Stimulated activated CD8-positive, alpha-beta memory T cell treated with anti-CD3 and anti-CD28 coated beads, Interleukin-4, amount 100 ng/mL, for 4 hours (primary cell): ENCODE measurements at places on chromosomes 11 and 22.

GRCh38 chr11:8231979-8232378 lies 31.7 kb downstream of the LMO1 start:
- DNase-seq = no peak

DNA sequence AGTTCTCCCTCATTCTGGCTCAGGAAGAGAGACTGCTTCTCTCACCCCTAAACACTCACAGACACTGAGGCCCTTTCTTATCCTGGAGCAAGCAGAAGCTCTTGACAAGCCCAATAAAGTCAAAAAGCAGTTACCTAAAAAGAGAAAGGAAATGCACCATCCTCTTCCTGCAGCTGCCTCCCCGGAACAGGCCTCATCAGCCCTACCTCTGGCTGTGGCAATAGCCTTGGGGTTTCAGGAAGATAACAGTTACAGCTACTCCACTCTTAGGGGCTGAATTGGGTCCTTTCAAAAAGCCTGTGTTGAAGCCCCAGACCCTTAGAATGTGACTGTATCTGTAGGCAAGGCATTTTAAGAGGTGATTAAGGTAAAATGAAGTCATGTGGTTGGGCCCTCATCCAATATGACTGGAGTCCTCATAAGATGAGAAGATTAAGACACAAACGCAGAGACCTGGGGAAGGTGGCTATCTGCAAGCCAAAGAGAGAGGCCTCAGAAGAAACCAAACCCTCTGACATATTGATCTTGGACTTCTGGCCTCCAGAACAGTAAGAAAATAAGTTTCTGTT lies 3.5 kb upstream of the LGALS12 start:
- DNase-seq = no peak

- DNase-seq = no peak
Measured at GRCh38 chr11:95392644-95393043, 161.6 kb upstream of the SESN3 start.

DNA sequence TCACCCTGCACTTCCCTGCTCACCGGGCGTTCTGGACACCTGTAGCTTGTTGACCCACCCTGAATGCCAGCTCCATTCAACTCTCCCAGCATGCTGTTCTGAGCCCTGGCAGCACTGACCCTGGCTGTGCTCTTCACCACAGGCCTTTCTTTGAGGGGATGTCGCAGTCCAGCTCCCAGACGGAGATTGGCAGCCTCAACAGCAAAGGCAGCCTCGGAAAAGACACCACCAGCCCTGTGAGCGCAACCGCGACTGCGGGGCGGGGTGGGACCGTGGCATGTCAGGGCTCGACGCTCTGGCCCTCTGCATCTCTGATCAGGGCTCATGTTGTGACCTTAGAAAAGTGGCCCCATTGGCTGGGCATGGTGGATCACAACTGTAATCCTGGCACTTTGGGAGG lies 47.4 kb upstream of the RAB1B start:
- no peak for DNase-seq

GRCh38 chr11:117752721-117753237 lies 44.2 kb downstream of the DSCAML1 start:
- no peak for DNase-seq

DNA sequence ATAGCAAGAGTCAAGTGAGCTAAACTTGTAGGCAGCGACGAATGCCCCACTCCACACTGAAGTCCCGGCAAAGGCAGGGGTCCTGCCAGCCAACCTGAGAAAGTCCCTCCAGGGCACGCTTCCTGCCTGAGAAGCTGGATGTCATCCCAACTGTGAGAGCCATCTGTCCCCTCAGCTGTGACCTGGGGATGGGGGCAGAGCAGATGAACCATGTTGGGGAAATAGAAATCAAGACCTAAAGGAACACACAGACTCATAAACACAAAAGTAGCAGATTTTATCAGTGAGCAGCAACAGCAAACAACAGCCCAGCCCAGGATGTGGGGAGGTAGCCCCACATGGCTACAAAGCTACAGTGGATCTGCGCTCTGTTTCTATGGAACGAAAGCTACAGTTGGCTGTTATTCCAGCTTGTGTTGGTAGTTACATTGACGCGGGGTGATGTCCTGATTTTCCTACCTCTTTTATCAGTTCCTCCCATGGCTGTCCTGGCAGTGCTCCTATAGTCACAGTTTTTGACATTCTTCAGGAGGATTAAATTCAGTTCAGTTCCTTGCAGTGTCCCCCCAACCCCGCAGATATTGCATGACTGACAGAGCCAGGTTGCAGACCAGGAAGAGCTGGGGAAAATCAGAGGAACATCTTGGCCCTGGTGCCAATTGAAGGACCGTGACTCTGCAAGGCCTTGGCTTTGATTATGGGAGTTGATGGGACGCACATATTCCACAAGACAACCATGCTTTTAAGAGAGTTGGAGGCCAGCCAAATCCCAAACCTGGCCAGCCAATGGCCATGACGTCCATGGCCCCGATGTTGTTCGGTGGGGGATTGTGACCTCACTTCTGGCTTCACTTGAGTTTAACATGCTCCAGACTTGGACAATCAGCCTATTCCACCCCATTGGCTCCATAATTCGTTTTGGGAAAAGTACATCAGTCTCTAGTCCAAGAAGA lies 14.6 kb downstream of the MRGPRD start:
- DNase-seq = no peak

DNA sequence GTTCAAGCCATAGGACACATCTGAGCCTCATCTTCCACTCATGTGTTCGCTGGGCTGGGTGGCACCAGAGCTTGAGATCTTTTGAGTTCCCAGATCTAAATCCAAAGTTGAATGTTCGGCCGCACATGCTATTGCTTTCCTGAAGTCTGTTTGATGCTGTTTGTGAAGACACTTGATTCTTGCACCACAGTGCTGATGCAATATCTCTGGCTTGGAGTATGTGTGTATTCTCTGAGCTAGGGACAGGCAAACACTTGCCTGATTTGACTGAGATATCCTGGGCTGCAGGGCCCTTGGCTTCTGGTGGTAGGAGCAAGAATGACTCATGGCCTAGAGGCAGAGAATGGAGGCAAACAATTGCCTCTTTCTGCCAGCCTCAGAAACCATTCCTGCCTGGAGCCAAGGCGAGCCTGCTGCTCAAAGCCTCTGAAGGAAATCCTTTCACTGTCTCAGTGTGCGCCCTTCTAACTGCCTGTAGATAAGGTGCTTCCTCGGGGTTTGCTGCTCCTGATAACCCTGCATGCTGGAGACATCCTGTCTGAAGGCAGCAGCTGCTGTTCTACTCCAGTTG lies 73.0 kb downstream of the CYB5R2 start:
- no peak for DNase-seq

DNA sequence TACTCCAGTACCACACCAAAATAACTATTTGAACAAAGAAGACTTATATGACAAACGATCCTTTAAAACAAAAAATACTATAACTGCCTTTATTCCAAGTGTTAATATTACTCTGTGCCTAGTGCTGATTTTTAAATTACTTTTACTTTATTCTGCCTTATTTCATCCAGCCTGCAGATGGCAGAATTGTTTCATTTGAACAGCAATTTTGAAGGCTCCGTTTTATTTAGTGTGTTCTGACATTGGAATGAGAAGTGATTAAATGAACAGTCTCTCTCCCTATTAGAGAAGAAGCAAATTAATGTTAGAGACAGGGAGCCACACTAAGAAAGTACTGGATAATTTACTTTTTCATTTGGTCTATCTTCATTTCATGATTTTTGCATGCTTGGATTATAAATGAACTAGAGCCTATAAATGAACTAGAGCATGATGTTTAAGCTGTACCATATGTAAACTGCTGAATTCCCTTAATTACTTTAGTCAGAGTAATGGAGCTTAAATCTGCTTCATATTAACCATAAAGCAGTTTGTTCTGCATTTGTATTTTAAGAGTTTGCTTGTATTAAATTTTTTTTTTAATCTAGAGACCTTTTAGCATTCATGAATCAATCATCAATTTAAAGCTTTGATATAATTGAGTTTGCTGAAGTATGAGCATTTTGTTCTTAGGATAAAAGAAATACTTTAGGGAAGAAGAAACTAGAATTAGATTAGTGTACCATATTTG lies 9.8 kb downstream of the PDHX start:
- no peak for DNase-seq

DNA sequence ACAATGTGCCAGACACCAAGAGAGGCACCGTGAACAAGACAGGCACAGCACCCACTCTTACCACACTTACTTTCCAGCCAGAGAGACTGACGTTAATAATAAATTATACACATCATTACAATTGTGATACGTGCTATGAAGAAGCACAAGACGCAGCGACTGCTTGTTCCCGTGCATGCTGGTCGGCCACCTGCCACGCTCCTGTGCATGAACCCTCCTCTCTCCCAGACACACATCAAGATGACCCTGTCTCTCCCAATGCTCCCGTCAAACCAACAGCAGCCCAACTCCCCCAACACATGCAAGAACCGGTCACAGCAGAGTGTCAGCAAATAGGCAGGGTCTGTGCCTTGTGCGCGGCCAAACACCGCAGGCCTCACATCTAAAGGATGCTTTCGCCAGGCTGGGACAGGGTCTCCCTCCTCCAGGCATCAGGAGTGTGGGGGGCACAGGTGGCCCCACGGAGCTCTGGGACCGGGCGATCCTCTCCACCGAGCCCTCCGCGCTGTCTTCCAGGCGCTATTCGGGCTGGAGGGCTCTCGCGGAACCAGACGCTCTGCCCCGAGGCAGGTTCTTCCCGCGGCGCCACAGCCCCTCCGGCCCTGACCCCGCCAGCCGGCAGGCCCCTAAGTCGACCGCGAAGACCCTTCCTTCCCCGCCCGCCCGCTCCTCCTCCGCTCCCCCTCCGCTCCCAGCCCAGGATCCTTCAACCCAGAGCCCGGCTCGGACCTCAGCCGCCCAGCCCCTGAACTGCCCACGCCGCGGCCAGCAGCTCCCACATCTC lies 533 bp downstream of the SERGEF start:
- DNase-seq = no peak

GRCh38 chr22:38570779-38571364 lies 889 bp upstream of the DMC1 start:
- no peak for DNase-seq

DNA sequence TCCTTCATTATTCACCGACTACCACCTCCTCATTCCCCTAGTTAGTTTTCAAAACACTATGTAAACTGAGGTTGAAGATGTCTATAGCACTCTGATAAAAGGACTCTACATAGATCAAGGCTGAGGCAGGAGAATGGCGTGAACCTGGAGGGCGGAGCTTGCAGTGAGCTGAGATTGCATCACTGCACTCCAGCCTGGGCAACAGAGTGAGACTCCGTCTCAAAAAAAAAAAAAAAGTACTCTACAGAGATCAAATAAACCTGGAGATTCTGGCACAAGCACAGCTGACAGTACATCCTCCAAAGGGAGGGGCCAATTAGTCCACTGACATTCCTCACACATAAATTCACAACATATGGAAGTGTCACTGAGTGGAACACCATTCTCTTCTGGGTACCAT lies 31.0 kb downstream of the TSG101 start:
- DNase-seq = no peak

DNA sequence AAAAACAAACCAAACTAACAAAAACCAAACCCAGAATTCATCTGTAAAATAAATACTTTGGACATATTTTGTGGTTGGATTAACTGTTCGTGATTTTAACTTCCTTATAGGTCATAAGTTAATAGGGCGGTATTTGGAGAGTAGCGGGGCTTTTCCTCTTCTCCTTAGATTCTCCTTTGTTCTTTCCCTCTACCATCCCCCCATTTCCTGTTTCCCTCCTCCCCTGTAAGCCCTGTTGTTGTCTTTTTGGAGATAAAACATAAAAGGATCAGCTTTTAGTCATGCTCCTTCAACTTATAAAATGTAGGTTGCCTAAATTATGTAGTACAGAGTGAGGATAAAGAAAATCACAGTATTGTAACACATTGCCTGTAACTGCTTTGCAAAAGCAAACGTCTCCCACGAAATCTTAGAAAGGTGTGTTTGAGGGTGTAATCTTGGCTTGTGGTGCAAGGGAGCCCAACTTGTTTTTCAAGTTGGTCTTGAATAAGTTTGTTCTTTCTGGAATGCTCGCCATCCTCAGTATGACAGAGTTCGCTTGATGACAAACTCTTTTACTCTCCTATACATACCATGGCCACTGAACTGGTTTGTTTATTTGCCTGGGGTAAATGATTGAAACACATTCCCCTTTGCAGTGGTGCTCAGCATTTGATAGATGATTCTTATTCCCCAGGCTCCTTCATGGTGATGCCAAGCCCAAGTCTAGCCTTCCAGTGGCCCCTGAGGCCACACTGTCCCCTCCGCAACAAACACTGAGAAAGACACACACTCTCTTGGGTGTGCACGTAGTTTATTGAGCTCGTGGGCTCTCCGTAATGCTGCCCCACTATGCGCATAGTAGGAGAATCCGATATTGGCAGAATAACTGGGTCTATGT lies 49.4 kb downstream of the TEAD1 start:
- no peak for DNase-seq

DNA sequence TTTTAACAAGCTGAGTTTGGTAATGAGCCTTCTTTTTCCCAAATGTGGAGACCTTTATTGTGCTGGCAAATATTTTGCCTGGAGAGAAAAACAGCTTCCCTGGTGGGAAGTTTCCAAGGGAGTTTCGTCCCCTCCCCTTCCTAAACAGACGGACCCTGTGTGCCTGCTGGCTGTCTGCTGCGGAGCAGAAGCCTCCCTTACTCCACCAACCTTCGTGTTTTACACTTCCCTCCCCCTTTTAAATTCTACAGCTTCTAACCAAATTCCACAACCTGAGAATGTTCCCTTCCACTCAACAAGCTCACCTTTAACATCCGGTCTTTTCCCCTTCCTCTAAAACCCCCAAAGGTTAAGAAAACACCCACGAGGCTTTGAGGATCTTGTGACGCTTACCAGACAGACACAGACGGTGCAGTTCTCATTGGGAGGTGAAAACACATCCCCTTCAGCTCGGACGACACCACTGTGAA lies 17.1 kb downstream of the VWCE start:
- DNase-seq = no peak

- no peak for DNase-seq
Measured at GRCh38 chr22:39685336-39686177, 115.0 kb downstream of the CACNA1I start.

GRCh38 chr11:46380340-46381047 lies 975 bp upstream of the MDK start:
- no peak for DNase-seq

GRCh38 chr11:2202071-2202899 lies 30.7 kb upstream of the TH start:
- DNase-seq = no peak

- no peak for DNase-seq
Measured at GRCh38 chr11:64290352-64291261, 495 bp upstream of the KCNK4 start.

GRCh38 chr22:28029201-28029948 lies 110.3 kb upstream of the PITPNB start:
- DNase-seq = no peak

GRCh38 chr11:100359281-100359680 lies 327.8 kb upstream of the ARHGAP42 start:
- no peak for DNase-seq
